ENCODE measurements at places on chromosomes 7 and 10.

- no peak for DNase-seq
These were observed 133.9 kb upstream of the GHITM start for GRCh38 chr10:84005403-84005802.

DNA sequence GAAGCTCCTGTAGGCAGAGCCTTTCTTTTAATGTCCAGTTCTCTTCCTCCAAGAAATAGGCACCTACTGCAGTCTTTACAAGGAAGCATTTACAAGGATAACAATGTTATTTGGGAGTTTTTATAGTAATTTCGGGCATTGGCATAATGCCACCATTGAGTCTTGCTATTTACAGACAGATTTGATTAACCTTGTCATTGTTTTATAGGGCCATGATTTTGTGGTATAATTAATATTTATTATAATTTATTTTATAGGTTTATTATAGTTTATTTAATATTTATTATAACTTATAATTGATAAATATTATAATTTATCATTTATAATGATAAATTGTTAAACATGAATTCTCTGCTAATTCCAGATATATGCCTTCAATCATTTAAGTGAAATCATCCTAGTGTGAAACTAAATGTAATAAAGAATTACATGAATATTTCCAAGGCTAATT is 573 bp upstream of the POT1 start:
- DNase-seq, result no peak

- no peak for DNase-seq
These were observed 80.5 kb upstream of the PRKG1 start for GRCh38 chr10:50993771-50994251.

GRCh38 chr7:50782375-50783208 is at the start of gene GRB10:
Gene GRB10, minus strand, starts transcription at chr7:50782896. Its CDS starts 50,574 bp downstream, at chr7:50732322.
- peak; percentile 46 for DNase-seq

DNA sequence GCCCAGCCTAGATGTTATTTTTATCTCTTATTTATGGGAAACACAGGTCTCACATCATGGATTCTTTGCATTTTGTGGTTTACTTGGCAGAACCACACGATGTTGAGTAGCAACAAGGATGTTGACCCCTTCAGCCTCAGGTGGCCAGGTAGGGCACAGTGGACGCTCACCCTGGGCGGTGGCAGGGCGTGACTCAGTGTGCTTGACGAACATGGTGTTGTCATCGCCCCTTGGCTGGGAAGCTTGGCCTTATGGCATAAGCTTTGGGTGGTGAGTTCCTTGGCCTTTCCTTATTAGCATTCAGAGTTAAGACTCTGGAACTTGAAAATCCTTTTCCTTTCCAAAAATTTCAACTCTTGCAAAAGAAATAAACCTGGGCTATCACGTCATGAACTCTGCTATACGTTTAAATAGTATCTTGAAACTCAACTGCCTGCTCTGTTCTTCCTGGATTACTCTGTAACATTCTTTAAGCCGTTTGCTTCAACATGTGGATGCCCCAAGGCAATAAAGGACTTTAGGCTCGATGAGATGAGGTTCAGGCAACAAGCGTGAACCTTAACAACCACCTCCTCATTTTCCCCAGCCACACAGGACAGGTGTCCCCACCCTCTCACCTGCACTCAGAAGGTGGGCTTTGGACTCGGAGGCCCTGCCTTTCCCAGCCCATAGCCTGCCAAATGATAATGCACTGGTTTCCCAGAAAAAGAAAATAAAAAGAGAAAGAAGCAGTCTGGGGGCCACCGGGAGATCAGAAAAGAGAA is 22.5 kb upstream of the ECHDC3 start:
- no peak for DNase-seq

DNA sequence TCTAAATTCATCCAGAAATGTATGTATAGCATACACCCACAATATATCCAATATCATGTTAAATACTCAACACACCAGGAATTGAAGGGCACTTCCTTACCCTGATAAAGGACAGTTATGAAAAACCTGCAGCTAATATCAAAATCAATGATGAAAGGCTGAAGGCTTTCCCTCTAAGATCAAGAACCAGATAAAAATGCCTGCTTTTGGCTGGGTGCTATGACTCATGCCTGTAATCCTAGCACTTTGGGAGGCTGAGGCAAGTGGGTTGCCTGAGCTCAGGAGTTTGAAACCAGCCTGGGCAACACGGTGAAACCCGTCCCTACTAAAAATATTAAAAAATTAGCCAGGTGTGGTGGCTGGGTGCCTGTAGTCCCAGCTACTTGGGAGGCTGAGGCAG is 21.6 kb upstream of the UPP1 start:
- no peak for DNase-seq

DNA sequence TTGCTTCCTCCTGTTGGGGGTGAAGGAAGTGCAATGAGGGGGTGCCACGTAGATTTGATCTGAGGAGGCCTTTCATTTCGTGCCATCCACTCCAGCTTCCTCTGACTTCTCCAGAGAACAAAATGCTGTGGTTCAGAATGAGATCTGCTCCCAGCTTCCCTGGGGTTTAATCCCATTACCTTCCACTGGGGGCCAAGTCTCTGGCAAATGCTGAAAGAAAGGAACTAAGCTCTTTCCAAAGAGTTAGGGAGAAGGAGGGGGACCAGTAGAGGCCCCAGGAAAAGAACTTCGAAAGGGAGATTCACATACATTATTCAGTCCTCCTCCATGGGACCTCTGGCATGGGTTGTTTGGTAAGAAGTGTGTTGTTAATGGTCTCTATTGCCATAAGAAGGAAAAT is 727.0 kb downstream of the TYW1 start:
- DNase-seq, result no peak

DNA sequence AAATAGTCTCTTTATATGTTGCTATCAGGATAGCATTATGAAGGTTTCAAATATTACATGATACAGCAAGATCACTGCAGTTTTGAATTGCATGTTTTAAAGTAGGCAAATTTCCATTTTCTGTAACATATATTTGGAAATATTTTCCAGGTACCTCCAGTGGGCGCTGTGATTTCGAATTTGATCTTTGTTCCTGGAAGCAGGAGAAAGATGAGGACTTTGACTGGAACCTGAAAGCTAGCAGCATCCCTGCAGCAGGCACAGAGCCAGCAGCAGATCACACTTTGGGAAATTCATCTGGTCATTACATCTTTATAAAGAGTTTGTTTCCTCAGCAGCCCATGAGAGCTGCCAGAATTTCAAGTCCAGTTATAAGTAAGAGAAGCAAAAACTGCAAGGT is 299.0 kb downstream of the MALRD1 start:
- no peak for DNase-seq

DNA sequence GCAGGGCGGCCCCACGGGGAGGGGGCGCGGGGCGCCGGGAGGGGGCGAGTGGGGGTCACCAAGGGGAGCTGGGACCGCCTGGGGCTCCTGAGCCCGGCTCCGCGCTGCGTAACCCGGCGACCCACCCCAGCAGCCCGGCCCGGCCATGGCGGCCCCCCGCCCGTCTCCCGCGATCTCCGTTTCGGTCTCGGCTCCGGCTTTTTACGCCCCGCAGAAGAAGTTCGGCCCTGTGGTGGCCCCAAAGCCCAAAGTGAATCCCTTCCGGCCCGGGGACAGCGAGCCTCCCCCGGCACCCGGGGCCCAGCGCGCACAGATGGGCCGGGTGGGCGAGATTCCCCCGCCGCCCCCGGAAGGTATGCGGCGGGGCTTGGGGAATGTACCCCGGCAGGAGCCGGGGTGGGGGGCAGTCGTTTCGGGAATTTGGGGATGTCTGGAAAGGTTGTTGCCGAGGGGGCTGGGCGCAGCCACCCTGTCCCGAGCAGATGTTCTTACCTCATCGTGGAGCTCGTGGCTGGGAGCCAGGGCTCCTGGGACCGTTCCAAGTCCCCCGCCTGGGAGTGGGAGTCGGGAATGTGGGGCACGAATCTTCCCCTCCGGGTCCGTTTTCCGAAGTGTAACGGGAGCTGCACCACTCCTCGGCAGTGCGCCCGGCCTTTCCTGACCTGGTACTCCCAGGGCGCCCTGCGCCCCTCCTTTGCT is 431 bp downstream of the ZYX start:
- no peak for DNase-seq

All from activated naive CD8-positive, alpha-beta T cell treated with anti-CD3 and anti-CD28 coated beads, Interleukin-2, amount 10 ng/mL, durations not matched to agents 7 days and 5 days (primary cell).